Stimulated activated CD4-positive, alpha-beta T cell treated with anti-CD3 and anti-CD28 coated beads, Interleukin-4, amount 100 ng/mL, for 4 hours (primary cell): ENCODE measurements at places on chromosomes 6 and 20.
A peak's percentile ranks its signal among the peaks of the same experiment; 100 is the strongest.

DNA sequence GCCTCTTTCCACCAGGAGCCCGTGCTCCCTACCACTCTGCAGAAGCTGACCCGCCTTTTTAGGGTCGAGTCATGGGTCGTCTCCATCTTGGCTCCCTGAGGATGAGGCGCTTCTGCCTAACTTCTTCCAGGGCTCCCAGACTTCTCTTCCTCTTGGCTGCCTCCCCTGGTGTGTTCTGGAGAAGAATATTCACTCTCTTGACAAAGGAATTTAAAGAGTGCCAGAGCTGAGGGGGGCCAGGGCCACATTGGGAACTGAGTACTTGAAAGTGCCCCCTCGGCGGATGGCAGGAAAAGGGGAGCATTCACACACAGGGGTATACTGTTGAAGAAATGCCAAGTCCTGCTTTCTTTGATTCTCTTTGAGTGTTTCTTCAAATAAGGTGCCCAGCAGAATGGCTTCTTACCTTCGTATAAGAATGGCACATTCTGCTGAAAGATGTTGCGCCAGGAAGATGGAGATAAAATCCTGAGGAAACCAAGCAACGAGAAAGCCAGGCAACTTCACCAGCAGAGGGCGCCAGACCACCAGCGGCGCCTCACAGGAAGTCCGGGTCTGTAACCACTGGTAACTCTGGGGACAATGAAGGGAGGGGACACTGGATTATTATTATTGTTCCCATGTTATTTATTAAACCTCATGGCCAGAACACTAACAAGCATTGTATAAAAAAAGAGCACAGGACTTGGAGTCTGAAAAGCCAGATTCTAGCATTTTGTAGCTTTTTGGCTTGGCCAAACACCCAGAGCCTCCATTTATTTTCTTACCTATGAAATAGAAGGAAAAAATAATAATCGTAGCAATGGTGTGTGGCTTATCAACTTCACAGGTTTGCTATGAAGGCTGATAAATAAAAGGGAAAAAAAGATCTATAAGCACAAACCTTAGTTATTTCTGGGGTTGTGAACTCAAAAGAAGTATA, 176.7 kb downstream of the HACE1 start:
- peak; percentile 35 for DNase-seq

- no peak for DNase-seq
Observed at GRCh38 chr20:39829256-39829655, 859.8 kb downstream of the MAFB start.

DNA sequence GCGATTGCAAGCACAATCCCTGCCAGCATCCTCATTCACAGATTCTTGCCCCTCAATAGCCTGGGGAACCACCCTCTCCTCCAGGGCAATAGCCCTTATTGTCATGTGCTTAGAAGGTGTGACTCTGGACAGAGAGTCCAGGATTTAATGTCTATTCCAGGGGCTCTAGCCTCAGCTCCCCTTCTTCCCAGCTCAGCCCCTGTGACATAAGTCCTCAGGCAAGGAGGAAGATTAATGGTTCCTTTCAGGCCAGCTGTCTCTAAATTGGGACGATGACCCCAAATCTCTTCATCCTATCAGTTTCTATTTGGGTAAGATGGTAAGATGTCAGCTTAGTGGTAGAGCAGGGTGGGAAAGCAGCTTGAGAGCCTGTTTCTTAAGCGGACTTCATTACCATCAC, 8.1 kb downstream of the LRFN2 start:
- DNase-seq = no peak

DNA sequence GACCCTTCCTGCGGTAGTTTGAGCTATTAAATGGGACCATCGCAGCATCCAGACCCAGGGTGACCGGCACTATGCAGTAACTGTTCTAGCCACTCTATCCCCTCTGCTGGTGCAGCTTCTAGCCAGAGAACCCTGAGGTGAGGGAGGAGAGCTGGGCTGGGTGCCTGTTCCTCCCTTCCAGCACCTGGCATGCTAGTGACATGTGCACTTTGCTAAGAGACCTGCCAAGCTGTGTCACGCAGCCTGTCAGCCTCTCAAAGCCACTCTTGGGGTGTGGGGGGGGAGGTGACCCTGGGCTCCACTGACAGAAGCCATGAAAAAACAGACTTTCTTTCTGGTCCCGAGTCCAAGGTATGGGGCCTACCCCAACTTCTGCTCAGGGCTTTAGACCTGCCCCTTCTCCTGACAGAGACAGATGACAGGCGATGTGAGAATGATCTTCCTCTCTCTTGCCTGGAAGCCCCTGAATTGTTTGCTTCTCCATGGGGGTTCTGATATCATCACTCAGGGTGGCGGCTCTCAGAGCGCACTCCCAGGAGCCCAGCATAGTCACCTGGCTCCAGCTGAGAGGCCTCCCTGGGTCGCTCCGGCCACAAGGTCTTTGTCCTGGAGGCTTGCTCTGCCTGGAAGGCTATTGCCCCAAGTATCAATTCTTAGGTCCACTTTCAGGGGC, 47.2 kb upstream of the MLN start:
- DNase-seq = no peak

DNA sequence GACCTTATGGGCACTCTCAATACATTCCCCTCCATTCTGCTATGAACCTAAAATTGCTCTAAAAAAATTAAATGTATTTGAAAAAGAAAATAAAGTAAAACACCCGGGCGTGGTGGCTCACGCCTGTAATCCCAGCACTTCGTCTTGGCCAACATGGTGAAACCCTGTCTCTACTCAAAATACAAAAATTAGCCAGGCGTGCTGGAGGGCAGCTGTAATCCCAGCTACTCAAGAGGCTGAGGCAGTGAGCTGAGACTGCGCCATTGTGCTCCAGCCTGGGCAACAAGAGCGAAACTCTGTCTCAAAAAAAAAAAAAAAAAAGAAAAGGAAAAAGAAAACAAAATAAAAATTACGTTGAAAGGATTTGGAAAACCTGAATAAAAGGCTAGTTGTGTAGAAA, 60.5 kb downstream of the CD164 start:
- DNase-seq = no peak

- no peak for DNase-seq
Observed at GRCh38 chr6:145798530-145798929, 16.1 kb downstream of the FBXO30 start.

GRCh38 chr6:34654061-34654710, 42.4 kb downstream of the ILRUN start:
- DNase-seq = no peak

- no peak for DNase-seq
Observed at GRCh38 chr20:23647346-23647745, 9.6 kb upstream of the CST3 start.

DNA sequence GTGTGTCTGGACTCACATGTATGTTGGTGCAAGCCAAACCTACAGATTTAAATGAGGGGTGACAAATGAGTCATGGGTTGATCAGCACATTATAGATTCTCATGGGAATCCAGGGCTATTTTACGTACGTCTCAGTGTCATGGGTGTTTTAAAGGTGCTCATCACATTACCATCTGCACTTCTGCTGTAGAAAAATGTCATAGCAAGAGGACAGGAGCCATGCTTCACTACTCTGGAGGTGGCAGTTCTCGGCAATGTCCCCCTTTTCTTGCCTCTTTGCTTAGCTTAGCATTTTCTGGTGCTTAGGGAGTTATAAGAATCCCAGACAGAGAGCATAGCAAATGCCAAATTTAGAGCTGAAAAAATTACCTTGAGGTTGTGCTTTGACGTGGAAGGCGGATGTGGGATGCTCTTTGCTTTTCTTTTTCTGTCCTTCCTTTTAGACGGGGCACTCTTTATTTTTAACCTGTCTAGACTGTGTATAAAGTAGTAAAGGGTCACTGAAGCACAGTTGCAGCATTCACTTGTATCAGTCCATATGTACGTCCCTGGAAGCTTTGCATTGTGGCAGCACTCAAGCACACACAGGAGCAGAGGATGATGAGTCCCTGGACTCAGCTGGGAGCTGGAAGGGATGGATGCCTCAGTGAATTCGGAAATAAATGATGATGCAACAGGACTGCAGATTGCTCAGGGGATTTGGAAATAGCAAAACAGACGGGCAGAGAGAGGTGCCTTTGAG, 139.7 kb downstream of the SYNDIG1 start:
- no peak for DNase-seq

DNA sequence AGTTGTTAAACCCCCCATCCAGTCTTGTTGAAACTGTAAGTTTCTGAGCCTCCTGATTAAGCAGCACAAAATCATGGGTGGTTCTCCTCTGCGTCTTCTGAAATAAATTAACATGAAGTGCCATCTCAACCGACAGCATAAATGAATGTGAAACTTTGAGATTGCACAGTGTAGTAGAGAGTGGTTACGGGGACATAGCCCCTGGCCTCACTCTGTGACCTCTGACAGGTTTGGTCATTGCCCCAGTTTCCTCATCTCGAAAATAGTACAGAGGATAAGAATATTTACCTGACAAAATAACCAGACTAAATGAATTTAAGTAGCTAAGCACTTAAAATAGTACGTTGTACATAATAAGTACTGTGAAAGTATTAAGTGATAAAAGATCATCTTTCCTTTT, 19.1 kb downstream of the NKX2-4 start:
- DNase-seq = no peak

DNA sequence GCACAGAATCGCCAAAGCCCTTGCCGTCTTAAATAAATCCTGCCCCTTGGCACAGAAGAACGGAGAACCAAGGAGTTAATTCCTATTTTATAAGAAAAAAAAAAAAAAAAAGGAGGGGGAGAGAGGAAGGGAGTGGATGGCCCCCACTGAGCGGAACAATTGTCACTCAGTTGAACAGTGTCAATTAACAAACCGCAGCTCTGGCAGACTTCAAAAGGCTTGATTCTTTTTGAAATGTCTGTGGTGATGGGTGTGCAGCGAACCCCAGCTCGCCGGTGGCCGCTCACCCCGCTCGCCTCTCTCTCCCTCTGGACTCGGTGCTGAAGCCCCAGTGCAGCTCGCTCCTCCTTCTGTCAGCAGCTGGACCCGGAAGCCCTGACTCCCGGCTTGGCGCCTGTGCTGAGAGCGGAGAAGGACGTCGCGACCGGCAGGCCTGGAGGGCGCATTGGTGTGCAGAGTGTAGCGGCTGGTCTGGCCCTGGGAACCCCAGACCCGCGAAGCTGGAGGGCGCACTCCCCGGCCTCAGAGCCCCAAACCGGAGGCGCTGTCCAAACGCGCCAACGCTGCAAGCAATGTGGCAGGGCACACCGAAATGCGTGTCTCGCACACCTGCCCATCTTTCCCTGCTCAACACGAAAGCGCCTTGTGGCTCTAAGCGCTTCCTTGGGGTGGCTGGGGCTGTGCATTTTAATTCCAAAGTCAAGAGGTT, 3.4 kb downstream of the LINC00237 start:
- DNase-seq = peak; percentile 25

GRCh38 chr20:22757424-22758183, 173.2 kb upstream of the FOXA2 start:
- no peak for DNase-seq

DNA sequence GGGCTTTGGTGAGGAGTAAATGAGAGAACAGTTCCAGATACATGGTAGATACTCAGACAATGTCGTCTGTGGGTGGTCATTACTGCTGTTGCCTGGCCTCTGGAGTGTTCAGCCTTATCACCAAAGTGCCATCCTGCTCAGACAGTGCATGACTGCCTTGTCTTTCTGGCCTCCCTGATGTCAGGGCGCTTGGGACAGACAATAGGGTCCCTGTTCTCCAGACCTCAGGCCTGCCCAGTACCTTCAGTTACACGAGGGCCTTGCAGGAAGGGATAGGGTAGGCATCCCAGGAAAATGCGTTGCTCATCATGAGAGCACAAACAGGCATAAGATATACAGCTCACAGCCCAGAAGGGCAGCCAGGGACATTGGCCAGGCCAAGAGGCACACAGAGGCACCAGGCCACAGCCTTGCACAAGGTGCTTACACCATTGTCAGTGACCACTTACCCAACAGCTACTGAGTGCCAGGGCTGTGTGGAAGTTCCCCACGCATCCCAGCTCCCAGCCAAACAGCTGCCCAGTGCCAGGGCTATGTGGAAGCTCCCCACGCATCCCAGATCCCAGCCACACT, 27.4 kb downstream of the BPIFB1 start:
- DNase-seq = no peak

- DNase-seq = no peak
Observed at GRCh38 chr20:39195582-39196021, 233.5 kb downstream of the DHX35 start.

DNA sequence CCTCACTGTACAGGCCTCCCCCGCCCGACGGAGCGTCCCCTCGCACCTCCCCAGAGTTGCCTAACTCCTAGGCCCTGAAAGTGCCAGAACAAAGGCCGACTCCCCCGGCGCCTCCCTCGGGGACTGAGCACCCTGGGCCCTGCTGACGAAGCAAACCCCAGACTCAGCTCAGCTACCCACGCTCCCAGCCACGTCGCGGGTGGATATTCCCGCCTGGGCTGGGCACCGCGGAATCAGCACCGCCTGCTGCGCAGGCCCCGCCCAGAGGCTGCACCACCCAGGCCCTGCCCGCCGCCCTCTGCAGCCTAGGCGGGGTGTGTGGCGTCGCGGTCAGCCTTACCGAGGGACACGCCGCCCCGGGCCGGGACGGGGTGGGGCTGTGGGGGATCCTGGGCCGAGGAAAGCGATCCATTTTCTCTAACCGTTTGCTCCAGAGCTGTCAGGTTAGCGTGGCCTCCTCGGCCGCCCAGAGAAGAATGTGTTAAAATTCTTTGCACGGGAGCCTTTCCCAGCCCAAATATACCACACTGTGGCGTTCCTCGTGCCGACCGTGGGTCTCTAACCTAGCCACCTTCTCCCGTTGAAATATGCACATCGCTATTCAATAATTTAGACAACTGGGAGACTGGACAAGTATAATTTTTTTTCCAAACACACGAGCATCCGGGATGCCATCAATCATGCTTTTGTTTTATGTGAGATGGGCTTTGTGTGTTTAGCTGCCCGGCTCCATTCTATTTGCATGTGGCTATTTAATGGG, 31.4 kb downstream of the TFAP2A start:
- DNase-seq = no peak

- no peak for DNase-seq
Observed at GRCh38 chr6:99110029-99110428, 162.3 kb upstream of the FBXL4 start.

DNA sequence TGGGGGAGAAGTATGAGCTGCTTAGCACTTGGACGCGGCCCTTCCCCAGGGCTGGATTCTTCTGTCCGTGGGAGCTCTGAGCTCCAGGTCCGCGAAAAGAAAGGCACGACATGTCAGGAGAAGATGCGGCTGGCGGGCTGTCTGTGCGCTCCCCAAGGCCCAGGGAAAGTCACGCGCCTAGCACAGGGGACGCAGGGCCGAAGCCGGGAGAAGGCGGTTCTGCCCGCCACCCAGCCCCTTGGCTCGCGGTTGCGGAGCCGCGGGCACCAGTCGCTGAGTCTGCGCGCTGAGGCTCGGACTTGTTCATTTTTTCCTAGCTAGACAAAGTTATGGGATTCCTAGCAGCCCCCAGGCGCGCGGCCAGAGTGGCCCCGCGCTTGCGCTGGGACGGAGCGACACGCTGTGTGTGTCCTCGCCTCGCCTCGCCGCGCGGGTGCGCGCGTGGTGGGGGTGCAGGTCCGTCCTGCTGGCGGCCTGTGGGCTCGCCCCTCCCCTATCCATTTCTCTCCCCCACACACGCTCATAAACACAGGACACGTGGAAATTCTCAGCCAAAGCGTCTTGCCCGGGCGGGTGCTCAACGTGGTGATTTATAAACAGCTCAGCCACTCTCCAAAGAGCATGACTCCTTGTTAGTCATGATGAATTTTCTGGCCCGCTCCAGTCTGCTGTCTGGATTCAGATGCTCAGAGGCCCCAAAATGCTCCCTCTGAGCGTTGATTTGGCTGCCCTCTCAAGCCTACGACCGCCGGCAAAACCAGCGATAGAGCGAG, 1.9 kb upstream of the POU3F2 start:
- DNase-seq = no peak

- DNase-seq = no peak
Observed at GRCh38 chr20:20552076-20552475, 160.4 kb downstream of the RALGAPA2 start.

GRCh38 chr6:16415677-16416076, 177.3 kb downstream of the GMPR start:
- no peak for DNase-seq

GRCh38 chr6:29628419-29629281, 4.3 kb downstream of the GABBR1 start:
- DNase-seq = peak; percentile 60
